CD4-positive, alpha-beta T cell treated with Interleukin-15 for 4 hours (primary cell): ENCODE measurements at places on chromosomes 16 and 17.

DNA sequence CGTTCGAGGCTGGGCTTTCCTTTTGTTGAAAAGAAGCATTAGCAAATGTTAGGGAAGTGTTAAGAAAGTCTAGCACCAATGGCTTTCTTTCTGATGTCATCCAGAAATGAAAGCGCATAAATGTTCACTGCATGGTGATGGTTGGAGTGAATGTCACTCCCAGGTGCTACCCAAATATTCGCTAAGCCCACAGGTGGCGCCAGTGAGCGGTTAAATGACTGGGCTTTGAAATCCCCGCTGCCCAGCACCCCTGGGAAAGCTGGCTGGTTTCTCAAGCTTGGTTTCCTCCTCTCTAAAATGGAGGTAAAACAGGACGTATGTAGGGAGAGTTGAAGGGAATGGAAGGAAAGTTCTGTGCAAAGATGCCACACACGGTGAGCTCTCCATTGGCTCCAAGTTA lies 104.4 kb downstream of the IRX5 start:
- no peak for DNase-seq

GRCh38 chr16:3503523-3503922 lies 2.7 kb downstream of the CLUAP1 start:
- DNase-seq, result peak; percentile 86

GRCh38 chr17:41071606-41072360 lies 6.1 kb upstream of the KRTAP2-4 start:
- no peak for DNase-seq

DNA sequence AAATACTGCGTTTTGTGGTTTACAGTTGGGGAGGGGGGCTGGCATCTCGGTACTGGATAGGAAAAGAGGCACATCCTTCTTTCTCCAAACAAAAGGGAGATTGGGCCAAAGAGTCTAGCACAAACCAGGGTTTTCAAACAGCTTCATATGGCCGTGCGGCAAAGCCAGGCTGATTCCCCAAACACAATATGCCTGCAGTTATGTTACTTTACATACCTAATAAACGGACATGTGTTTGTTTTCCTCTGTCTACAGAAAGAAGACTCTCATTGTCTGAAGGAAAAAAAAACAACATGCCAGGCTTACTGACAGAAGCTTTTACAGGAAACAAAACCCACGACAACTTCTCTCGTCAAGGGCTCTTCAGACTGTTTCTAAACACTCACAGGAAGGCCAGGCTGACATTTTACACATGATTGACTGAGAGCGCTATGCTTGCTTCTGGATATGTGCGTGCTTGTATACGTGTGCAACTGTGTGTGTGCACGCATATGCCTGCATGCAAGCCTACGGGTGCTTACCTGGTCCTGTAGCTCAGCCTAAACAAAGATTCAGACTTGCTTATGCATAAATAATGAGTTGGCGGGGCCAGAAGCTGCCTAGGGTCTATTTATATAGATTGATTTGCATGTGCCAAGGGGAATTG lies 461.0 kb upstream of the C16orf82 start:
- no peak for DNase-seq

DNA sequence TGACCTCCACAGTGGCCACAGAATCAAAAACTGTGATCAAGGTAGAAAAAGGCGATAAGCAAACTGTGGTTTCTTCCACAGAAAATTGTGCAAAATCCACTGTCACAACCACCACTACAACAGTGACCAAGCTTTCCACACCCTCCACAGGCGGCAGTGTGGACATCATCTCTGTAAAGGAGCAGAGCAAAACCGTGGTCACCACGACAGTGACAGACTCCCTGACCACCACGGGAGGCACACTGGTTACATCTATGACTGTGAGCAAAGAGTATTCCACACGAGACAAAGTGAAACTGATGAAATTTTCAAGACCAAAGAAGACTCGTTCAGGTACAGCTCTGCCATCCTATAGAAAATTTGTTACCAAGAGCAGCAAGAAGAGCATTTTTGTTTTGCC lies 83.6 kb downstream of the C17orf58 start:
- DNase-seq, result no peak

GRCh38 chr17:5194346-5194745 lies 2.7 kb upstream of the ZNF594 start:
- no peak for DNase-seq

GRCh38 chr17:65852911-65853310 lies 291.5 kb upstream of the AXIN2 start:
- DNase-seq, result no peak
